Inflammatory macrophage treated with lipopolysaccharide for 4 hours (primary cell): ENCODE measurements at places on chromosomes 5 and 9.

DNA sequence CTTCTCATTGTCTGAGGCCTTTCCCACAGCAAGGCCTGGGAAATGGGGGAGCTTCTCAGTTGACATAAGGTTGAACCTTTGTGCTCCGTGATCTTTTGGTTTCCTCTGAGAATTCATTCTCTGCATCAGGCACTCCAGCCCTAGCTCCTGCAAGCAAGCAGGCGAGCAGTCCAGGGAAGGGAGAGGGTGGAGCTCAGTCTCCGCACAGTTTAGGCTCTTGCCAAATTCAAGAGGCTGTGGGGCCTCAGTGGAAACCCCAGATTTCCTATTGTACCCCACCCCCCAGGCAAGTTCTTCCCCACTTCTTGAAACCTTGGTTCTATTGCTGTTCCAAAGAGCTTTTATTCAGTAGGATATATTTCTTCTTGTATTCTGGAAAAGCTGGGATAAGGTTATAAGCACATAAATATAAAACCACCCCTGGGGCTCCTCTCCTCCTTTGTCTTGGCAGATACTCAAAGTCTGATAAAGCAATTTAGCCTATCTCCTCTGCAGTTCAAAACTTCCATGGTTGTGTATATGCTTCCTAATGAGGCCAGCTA, 147.2 kb downstream of the PDZD2 start:
- DNase-seq, result no peak

DNA sequence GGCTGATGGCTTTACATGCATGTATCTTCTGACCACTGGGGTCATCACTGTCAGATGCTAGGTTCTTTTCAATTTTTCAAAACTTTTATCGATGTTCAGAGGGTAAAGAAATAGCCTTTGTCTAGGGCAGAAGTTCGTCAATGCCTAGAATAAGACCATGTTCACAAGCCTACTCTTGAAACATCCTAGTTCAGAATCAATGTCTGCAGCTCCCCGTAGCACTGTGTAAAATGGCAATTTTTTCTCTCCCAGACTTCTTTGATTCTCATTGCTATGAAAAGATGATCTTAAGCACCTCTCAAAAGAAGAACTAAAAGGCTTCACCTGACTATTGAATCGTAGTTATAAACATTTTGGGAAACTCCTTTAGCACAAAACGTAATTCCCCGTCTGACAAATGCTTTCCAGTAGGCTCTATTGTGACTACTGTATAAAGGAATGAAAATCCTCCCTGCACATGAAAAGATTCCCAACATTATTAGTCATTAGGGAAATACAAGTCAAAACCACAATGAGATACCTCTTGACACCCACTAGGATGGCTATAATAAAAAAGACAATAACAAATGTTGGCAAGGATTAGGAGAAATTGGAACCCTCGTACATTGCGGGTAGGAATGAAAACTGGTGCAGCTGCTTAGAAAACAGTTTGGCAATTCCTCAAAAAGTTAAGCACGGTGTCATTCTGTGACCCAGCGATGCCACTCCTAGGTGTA, 263.5 kb downstream of the ARHGAP26 start:
- DNase-seq, result no peak

GRCh38 chr9:136693490-136694162, 6.4 kb upstream of the AGPAT2 start:
- DNase-seq, result no peak

DNA sequence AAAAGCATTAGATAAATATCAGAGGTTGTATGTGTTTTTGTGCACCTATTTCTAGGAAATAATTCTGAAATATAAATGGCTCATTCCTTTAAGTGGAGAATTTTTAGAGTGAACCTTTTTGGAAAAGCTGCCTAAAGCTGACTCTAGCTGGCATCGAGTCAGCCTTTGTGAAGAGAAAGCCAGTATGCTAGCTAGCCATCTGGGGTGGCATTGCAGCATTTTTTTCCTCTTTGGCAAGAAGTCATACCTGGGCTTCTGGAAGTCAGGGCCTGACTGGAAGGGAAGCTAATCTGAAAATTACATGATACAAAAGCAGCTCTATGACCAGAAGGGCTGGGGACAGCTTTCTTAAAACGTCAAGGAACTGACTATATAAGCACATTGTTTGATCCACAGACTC, 19.7 kb downstream of the ANP32B start:
- DNase-seq, result no peak

- DNase-seq, result no peak
Measured at GRCh38 chr5:33556330-33557328, 115.9 kb downstream of the TARS1 start.

- DNase-seq, result no peak
Measured at GRCh38 chr5:760363-761058, 24.0 kb downstream of the ZDHHC11B start.

GRCh38 chr5:39674209-39675082, 249.7 kb upstream of the DAB2 start:
- no peak for DNase-seq

DNA sequence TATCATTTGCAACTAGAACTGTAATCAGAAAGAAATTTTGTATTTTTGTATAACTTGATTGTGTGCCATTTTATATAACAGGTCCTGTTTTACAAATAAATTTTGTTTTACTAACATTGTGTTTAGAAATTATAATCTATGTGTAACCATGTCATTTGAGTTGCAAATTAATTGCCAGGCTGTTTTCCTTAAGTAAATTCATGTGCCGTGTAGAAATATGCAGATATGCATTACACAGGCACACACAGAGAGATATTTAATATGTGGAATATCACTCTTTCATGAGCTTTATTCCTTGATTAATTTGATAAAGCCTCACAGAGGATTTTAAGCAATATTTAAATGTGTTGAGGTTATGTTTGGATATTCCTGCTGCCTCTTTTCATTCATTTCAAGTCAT, 56.5 kb upstream of the FSD1L start:
- DNase-seq, result no peak

GRCh38 chr5:2906302-2907090, 155.0 kb upstream of the IRX2 start:
- DNase-seq, result no peak

GRCh38 chr5:95219411-95219810, 65.5 kb downstream of the MCTP1 start:
- DNase-seq, result no peak

DNA sequence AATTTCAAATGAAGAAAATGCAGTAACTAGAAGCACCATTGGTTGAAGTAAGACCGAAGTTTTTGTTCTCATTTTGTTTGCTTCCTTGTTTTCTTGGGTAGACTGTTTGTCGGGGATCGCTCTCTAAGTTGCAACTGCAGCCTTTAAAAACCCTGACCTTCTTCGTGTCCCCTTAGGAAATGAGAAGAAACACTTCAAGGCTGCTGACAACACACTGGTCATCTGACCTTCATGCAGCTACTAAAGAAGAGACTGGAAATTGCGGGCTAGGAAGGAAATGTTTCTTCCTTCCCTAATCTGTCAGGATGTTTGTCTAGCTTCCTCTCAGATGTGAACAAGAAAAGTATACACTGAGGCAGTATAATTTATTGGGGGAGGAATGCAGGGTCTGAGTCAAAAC, 50.7 kb upstream of the CHSY3 start:
- DNase-seq, result no peak

- peak; percentile 7 for DNase-seq
Measured at GRCh38 chr9:69936427-69936826, 107.2 kb upstream of the MAMDC2 start.

GRCh38 chr5:41148448-41148847, 64.9 kb downstream of the C6 start:
- no peak for DNase-seq

DNA sequence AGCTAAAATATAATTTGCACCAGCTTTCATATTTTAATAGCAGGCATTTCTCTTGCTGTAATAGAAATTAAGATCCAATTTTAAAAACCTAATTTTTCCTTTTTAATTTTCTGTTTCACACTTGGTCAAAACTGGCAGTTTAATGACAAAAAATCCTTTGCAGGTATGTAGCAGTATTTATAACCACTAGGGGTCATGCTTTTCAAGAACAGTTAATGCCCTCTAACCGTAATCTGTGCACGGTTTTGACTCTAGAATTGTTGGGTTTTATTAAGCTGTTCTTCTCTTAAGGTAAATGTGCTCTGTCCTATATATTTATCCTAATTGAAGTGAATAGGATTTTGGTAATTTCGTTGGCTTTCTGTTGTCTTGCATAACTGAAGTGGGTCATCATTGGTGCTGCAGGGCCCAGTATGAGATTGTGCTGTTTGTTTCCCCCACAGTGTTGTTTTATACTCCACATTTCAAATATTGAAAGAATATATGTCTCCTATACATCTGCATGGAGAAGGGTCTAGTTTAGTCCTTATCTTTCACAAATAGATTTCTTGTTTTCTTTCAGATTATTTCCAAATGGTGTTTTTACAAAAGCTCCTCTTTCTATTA, 107.4 kb downstream of the SCAMP1 start:
- peak; percentile 54 for DNase-seq

GRCh38 chr5:74630453-74631066, 10.0 kb downstream of the ENC1 start:
- DNase-seq, result peak; percentile 22

GRCh38 chr5:114830114-114830513, 339.6 kb downstream of the TRIM36 start:
- DNase-seq, result no peak

- no peak for DNase-seq
Measured at GRCh38 chr5:134568337-134568700, 42.8 kb downstream of the JADE2 start.

DNA sequence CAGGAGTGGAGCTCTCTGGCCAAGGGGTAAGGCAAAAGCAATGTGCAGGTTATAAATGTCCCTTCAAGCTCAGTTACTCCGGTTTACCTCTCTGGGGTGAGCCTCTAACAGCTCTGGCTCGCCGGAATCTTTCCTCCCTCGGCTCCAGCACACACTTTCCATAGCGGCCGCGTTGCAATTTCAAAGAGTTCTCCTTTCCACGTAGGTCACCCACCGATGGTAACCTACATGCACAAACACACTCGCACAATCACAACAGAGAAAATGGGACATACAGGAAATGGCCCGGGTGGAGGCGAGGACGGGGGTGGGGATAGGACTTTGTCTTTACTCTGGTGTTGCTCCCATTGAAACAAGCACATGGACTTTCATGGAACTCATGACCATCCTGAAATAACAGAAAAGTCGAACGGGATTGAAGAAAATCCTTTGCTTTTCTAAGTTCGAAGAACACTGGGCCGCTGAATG, 1.2 kb downstream of the LHFPL2 start:
- peak; percentile 28 for DNase-seq

DNA sequence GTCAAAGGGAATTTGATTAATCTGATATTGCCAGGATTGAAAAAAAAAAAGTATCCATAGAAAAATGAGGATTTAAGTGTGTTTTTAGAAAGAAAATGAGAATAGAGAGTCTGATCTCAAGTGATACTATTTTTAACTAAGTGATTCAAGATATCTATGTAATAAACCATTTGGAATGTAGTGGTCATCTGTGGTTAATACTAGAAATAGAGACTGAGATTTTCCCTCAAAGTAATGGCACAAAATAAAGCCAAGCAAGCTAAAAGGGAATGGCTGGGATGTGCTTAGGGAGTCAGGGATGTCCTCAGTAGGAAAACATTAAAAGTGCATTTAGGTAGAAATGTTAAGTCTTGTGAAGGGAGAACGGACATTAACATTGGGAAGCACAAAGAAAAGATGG, 90.6 kb downstream of the FBXO4 start:
- no peak for DNase-seq

DNA sequence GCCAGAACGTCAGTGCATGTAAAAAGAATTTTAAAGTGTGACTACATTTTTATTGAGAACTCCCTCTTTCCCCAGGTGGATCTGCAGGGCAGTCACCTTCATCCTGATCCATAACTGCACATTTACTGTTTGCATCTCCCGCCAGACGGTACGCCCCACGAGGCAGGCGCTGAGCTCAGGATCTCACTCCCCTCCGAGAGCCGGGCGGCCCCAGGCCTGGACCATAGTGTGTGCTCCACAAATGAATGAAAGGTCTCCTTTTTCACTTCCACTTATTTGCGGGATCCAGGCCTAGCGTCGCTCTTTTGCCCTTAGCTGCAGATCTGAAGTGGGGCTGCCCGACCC, 378 bp downstream of the DROSHA start:
- DNase-seq, result peak; percentile 45

DNA sequence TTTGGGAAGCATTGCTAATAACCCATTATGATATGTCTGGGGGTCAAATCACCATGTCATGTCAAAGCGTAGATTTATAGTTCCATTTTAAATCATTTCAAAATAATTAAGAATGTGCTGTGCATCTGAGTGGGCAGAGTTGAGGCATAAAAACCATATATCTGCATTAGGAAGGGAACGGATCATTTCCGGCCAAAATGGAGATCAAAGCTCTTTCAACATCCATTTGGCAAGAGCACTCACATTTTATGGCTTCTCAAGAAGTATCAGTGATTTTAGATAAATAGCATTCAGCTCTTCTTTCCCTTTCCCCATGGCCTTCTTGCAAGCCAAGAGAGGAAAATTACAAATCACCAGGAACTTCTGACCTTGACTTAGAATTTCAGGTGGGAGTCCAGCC, 89.9 kb downstream of the HSPA4 start:
- no peak for DNase-seq

DNA sequence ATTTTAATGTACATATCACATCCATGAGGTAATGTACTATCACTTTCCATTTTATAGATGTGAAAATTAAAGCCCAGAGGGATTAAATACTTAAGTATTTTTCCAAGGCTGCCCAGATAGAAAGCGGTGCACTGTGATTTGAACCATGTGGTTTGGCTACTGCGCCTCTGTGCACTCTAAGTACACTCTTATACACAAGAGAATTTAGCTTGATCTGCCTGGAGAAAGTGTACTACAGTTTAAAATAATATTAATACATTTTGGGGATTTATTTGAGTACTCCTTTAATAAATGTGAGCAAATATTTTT, 360.4 kb upstream of the ACTBL2 start:
- DNase-seq, result no peak

DNA sequence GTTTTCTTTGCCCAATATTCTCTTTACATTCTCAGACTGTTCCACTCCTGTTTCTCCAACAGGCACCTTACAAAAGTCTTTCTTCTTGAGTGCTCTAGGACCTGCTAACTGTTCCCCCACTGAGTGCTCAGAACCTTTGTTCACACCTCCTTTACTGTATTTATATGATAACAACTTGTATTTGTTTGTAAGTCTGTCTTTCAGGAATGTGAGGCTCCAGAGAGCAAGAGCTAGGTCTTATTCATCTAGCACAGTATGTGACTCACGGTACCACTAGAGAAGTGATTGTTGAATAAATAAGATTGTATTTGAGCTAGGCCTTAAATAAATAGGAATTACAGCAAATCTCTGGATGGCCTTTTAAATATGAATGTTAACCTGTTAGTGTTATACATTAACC, 42.5 kb upstream of the MYOT start:
- DNase-seq, result no peak

DNA sequence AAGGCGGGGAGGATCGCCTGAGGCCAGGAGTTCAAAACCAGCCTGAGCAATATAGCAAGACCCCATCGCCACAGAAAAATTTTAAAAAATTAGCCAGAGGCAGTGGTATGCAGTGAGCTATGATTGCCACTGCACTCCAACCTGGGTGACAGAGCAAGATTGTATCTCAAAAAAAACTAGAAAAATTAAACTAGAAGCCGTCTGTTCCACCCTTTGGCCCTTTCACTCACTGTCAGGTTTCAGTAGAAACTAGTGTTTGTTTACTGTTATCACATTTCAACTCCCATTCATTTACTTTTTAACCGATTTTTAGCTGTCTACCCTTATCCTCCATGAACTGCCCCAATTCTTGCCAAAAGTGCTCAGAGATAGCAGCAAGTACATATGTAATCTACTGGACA, 8.3 kb downstream of the UGCG start:
- DNase-seq, result no peak
